ENCODE measurements at places on chromosomes 7 and 10.

DNA sequence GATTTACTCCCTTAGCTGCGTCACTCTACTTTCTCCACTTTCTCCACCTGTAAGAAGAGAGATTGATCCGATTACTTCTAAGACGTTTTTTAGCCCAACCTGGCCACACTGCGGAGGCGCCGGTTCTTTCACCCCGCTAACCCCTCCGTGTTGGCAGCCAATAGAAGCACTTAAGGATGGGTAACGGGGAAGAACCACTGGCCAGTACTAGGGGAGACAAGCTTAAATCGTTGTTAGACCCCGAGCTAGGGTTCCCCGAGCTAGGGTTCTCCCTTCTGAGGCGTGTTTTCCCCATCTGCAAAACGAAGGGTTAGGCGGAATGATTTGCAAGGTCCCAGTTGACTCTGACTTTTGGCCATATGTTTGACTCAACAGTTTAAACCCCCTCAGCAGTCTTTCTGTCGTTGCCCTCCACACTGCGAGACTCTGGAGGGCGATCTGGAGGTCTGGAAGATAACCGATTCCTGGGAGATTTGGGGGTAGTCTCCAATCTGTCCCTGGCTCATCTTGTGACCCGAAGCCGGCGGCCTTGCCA is 644 bp downstream of the UMAD1 start:
- no peak for DNase-seq

DNA sequence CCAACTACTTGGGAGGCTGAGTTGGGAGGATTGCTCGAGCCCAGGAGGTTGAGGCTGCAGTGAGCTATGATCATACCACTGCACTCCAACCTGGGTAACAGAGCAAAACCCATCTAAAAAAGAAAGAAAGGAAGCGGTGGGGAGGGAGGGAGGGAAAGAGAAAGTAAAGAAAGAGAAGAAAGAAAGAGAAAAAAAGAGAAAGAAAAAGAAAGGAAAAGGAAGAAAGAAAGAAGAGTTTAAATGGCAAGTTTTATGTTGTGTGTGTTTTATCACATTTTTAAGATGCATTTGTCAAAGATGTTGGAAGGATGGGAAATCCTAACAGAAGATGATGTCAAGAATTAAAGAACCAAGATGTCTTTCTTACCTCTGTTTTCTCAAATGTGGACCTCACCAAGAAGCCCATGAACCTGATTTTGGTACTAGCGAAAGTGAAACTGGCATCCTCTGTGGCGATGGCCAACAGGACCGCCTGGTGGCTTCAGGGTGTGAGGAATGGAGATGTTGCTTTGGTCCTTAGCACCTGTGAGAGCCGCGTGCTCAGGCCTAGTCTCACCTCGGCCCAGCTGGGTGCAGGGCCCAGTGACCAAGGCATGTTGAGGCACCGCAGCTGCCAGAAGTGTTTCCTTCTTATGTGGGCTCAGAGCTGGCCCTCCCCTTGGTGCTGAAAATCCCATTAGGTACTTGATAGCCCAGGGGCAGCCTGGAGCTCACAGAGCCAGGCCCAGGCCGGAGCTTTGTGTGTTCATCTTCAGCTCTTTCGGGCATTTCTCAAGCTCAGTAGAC is 9.8 kb downstream of the UCMA start:
- DNase-seq, result no peak

DNA sequence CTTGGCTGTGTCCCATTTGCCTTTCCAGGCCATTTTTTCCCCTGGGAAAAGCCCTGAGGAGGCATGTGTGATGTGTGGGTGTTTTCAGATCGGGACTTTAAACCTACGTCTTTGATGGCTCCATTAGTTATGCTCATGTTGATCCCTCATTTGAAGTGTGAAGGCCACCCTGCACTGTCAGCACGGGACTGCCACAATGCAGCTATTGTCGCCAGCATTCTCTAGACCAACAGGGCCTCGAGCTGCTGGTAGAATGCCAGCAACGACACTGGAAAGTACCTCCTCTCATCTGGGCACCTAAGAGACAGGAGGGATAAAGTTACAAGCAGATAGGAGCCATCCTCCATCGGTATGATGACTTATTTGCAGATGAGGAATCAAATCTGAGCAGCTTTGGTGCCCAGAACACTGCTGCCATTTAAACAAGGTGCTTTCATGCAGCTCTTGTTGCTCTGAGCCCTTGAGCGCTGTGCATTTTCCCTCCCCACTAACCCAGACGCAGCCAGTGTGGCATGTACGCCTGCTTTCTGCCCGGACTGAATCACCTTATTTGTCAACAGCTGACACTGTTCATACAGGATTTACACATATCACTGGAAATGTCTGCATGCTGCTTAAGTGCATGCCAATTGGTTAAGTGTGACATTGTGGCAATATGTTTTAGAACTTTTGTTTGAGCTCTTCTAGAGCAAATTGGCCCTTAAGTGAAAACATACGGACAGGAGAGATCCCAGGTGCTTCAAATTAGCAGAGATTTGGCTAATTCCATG is 175.0 kb upstream of the PITRM1 start:
- DNase-seq, result no peak

- no peak for DNase-seq
Observed at GRCh38 chr10:103543617-103544525, 50.4 kb downstream of the NEURL1 start.

DNA sequence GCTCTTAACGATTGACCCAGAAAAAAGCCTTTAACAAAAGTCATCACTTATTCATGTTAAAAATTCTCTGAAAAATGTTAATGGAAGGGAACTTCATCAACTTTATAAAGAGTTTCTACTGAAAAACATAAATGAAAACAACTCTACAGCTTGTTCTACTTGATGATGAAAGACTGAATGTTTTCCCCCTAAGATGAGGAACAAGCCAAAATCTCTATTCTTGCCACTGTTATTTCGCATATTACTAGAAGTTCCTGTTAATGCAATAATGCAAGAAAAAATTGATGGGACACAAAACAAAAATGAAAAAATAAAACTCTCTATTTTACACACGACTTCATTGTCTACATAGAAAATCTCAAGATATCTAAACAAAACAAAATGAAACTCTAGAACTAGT is 249.8 kb upstream of the AKR1E2 start:
- DNase-seq, result no peak

DNA sequence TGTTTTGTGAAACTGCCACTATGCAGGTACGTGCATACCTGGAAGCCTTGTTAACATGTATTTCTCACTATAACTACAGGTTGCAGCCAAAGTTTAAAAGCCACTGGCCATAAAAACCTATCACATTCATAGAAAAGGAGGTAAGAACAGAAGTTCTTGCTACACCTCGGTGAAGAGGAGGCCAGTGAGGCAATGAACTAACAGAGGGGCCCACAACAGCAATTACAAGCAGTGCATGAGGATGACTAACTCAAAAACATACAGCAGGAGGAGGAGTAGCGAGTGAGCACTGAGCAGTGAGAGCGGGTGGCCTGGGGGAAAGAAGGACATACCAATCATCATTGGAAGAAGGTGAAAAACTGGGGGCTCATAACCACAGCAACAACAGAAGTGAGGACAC is 51.6 kb downstream of the NUDCD3 start:
- DNase-seq, result no peak

Measured in T-helper 9 cell (primary cell).